ENCODE measurements at places on chromosomes 1 and 21. TPM values are rescaled to one million over a fixed set of nuclear protein-coding genes. Genes with fewer than 3 reads are reported as not detected.

- no peak overlapping the region for H3K4me3 ChIP-seq
- H3K4me1 ChIP-seq, result no peaks in the 10 kb centered on the region
- H3K27me3 ChIP-seq, result peaks cover 2% of the 10 kb centered on the region
- no peak for DNase-seq
- peaks cover 10% of the 10 kb centered on the region for H3K36me3 ChIP-seq
These were observed 144.5 kb upstream of the KCNJ15 start for GRCh38 chr21:38112219-38112789.

- no peak overlapping the region for H3K27ac ChIP-seq
- no peaks in the 10 kb centered on the region for H3K36me3 ChIP-seq
- H3K27me3 ChIP-seq, result no peaks in the 10 kb centered on the region
- no peak overlapping the region for H3K4me3 ChIP-seq
These were observed 605.3 kb upstream of the USP24 start for GRCh38 chr1:55820501-55820900.

- H3K27ac ChIP-seq, result no peak overlapping the region
- no peaks in the 10 kb centered on the region for H3K27me3 ChIP-seq
- no peaks in the 10 kb centered on the region for H3K4me1 ChIP-seq
These were observed 27.5 kb downstream of the LRRC8C start for GRCh38 chr1:89660224-89661061.

- H3K4me1 ChIP-seq, result peaks cover 4% of the 10 kb centered on the region
- no peak overlapping the region for H3K4me3 ChIP-seq
- peaks cover 11% of the 10 kb centered on the region for H3K36me3 ChIP-seq
- no peak for DNase-seq
These were observed 33.8 kb downstream of the ZBTB17 start for GRCh38 chr1:15941899-15942660.

- no peak overlapping the region for H3K4me3 ChIP-seq
- no peak for DNase-seq
- peak overlapping the region; percentile 80 for H3K27ac ChIP-seq
- H3K27me3 ChIP-seq, result no peaks in the 10 kb centered on the region
- H3K36me3 ChIP-seq, result no peaks in the 10 kb centered on the region
These were observed 39.7 kb downstream of the UBE2U start for GRCh38 chr1:64242895-64243756.

GRCh38 chr1:42977653-42978052 lies 19.0 kb upstream of the SLC2A1 start:
- no peak overlapping the region for H3K4me3 ChIP-seq
- no peaks in the 10 kb centered on the region for H3K27me3 ChIP-seq
- H3K36me3 ChIP-seq, result no peaks in the 10 kb centered on the region
- peaks cover 43% of the 10 kb centered on the region for H3K4me1 ChIP-seq

The DCST2 gene
- 1.3 TPM for total RNA-seq

GRCh38 chr1:59755069-59755685 lies 59.6 kb upstream of the HOOK1 start:
- no peak for DNase-seq
- peak overlapping the region; percentile 36 for H3K27ac ChIP-seq
- no peaks in the 10 kb centered on the region for H3K27me3 ChIP-seq
- H3K4me1 ChIP-seq, result peaks cover 65% of the 10 kb centered on the region

DNA sequence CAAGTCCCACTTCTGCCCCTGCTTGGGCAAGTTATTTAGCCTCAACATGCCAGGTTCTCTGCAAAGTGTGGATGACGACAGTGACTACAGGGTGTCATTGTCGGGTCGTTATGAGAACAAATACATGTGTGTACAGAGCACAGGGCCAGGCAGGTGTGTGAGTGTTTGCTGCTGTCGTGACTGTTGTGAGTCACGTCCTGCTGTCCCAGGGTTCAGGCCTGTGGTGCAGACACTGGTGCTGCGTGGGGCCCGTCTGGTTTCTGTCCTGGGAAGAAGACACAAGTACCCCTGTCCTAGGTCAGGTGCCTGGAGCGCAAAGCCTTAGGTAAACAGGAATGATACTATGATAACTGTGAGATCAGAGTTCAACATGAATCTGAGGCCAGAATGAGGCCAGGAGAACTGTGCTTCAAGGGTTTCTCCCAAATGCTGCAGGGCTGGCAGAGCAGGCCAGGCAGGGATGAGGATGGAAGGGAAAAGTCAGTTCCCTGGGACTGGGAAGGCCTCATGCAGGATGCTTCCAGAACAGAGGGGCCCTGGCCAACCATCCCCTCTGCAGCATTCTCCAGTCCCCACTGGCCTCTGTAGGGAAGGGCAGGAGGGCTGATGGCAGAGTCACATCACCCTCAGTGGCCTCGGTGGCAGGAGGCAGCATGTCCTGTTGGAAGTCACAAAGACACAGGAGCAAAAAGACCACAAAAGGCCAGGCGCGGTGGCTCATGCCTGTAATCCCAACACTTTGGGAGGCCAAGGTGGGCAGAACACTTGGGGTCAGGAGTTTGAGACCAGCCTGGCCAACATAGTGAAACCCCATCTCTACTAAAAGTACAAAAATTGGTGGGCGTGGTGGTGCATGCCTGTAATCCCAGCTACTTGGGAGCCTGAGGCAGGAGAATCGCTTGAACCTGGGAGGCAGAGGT lies 15.7 kb downstream of the GPR157 start:
- DNase-seq, result no peak
- no peaks in the 10 kb centered on the region for H3K27me3 ChIP-seq
- H3K36me3 ChIP-seq, result no peaks in the 10 kb centered on the region

The HJV gene
- total RNA-seq, result not detected

DNA sequence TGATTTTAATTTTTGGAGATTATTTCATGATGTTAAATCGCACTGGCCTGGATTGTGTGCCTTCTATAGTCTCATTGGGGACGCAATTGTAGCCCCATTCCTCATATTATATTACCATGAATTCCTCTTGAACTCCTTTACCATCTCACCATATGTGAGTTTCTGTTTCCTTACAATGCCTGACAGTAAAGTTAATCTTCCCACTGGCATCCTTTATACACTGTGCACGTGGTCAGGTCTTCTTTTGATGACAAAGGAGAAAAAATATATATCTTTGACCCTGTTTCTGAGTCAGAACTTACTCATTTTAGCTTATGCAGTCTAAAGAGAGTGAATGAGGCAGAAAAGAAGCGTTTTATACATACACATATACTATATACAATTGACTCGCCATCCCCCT lies 774 bp upstream of the ABL2 start:
- H3K27ac ChIP-seq, result no peak overlapping the region
- no peaks in the 10 kb centered on the region for H3K27me3 ChIP-seq
- no peak for DNase-seq
- H3K4me3 ChIP-seq, result peak overlapping the region; percentile 92
- H3K36me3 ChIP-seq, result peaks cover 4% of the 10 kb centered on the region

- no peak for DNase-seq
- no peaks in the 10 kb centered on the region for H3K36me3 ChIP-seq
- H3K27ac ChIP-seq, result no peak overlapping the region
- H3K4me1 ChIP-seq, result peaks cover 40% of the 10 kb centered on the region
These were observed 1.6 kb upstream of the LEFTY2 start for GRCh38 chr1:225942574-225942973.

GRCh38 chr1:38064197-38064903 lies 17.8 kb upstream of the POU3F1 start:
- peak overlapping the region; percentile 97 for H3K27ac ChIP-seq
- peaks cover 35% of the 10 kb centered on the region for H3K4me1 ChIP-seq
- H3K36me3 ChIP-seq, result no peaks in the 10 kb centered on the region
- peak overlapping the region; percentile 68 for H3K4me3 ChIP-seq
- no peaks in the 10 kb centered on the region for H3K27me3 ChIP-seq
- peak; percentile 45 for DNase-seq

The FOXO6 gene
- total RNA-seq, result 1.2 TPM

The MX1 gene
- 3.3 TPM for total RNA-seq

The SGIP1 gene
- total RNA-seq, result 5.3 TPM

The SLC16A4 gene
- 1.8 TPM for total RNA-seq

- H3K36me3 ChIP-seq, result no peaks in the 10 kb centered on the region
- H3K4me1 ChIP-seq, result no peaks in the 10 kb centered on the region
- H3K27me3 ChIP-seq, result no peaks in the 10 kb centered on the region
- no peak overlapping the region for H3K27ac ChIP-seq
These were observed 128.4 kb upstream of the NGF start for GRCh38 chr1:115466433-115466832.

The RIMS3 gene
- total RNA-seq, result 22.9 TPM
